ENCODE measurements at places on chromosomes 2 and 18.
A peak's percentile ranks its signal among the peaks of the same experiment; 100 is the strongest.

DNA sequence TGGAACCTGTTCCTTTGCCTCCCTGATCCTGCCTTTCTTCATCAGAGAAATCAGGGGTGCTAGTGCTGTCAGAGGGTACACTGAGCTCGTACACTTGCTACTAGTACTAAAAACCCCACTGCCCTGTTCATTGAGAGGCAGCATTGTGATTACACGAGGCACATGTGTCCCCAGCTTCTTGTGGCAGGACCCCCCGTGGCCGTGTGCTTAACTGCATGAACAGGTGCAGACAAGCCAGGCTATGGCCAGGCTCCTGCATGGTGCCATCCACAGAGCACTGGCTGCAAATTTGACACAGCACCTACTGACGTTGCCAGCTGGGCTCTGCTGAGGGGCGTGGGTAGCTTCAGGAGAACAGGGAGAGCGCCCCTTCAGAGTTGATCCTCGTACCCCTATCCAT lies 248.4 kb downstream of the GLI2 start:
- no peak for DNase-seq

- no peak for DNase-seq
Observed at GRCh38 chr2:240125742-240126141, 10.4 kb downstream of the COPS9 start.

GRCh38 chr18:31700990-31701389 lies 16.6 kb upstream of the B4GALT6 start:
- DNase-seq: no peak

- no peak for DNase-seq
Observed at GRCh38 chr2:233487748-233488345, 78.7 kb downstream of the USP40 start.

- no peak for DNase-seq
Observed at GRCh38 chr2:10800163-10800562, 12.4 kb downstream of the PDIA6 start.

- DNase-seq: peak; percentile 4
Observed at GRCh38 chr18:5894611-5895298, 567 bp downstream of the TMEM200C start.

DNA sequence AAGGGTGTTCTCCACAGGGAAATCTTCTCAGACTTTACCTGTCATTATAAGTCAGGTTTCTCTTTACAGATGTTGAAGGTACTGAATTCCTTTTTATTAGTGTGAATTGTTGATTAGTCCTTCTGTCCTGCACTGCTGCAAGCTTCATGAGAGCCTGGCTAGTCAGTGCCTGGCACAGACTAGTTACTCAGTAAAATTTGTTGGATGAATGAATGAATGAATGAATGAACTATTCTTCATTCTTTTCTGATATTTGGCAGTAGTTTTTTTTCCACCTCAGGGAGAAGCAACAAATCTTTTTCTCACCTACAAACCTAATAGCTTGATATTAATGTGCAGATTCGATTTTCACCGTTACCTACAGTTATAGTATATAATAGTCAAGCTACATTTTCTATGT lies 64.3 kb downstream of the ACVR2A start:
- no peak for DNase-seq

GRCh38 chr18:40006634-40007033 lies 1948.4 kb upstream of the PIK3C3 start:
- no peak for DNase-seq

- no peak for DNase-seq
Observed at GRCh38 chr2:181677912-181678586, 2.3 kb downstream of the NEUROD1 start.

- no peak for DNase-seq
Observed at GRCh38 chr2:107068069-107068916, 182.3 kb upstream of the ST6GAL2 start.

GRCh38 chr18:69580107-69580506 lies 179.4 kb downstream of the DOK6 start:
- DNase-seq: no peak

GRCh38 chr2:6381326-6381725 lies 484.4 kb downstream of the CMPK2 start:
- DNase-seq: no peak

GRCh38 chr2:231016566-231017230 lies 20.6 kb upstream of the C2orf72 start:
- DNase-seq: no peak

- DNase-seq: no peak
Observed at GRCh38 chr2:156476021-156476849, 40.1 kb downstream of the GPD2 start.

GRCh38 chr18:48992791-48993555 lies 42.2 kb upstream of the SMAD7 start:
- DNase-seq: no peak

- no peak for DNase-seq
Observed at GRCh38 chr2:136990316-136990715, 225.0 kb downstream of the THSD7B start.

- no peak for DNase-seq
Observed at GRCh38 chr2:150617351-150617978, 130.0 kb upstream of the RND3 start.

DNA sequence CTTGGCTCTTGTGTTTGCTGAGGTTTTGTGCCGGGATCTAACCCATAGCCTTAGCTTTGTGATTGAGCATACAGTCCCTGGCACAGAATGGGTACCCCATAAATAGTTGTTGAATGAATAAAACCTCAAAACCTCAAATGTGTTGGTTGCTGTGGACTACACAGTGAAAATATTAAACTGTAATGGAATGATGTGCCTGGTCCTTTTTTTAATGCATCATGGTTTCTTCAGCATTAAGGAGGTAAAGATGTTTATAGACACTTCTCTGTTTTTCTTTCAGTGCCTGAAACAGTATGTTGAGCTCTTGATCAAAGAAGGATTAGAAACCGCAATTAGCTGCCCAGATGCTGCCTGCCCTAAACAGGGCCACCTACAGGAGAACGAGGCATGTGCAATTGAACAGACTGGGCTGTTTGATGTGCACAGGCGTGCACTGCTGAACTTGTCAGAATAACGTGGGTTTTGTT lies 97.0 kb downstream of the RNF144A start:
- DNase-seq: no peak

DNA sequence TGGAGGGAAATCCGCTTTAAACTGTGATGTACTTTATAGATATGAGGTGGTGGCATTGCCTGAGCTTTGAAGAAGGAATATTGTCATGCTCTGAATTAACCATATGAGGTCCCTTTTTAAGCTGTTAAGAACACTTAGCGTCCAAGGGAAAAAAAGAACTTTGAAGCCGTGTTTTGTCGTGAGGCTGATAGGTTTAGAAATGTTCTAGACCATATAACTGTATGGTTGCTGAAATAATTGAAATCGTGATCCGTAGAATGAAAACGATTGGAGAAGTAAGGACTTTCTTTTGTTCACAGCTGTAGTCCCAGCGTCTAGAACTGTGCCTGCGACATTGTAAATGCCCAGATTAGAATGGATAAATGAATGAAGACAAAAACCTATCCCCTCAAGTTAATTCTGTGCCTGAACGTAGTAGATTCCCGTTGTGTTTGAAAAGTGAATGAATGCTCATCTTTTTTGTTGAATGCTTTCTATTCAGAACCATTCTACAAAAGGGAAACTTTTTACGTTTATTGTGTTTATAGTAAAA lies 1.5 kb downstream of the SMCHD1 start:
- DNase-seq: no peak

DNA sequence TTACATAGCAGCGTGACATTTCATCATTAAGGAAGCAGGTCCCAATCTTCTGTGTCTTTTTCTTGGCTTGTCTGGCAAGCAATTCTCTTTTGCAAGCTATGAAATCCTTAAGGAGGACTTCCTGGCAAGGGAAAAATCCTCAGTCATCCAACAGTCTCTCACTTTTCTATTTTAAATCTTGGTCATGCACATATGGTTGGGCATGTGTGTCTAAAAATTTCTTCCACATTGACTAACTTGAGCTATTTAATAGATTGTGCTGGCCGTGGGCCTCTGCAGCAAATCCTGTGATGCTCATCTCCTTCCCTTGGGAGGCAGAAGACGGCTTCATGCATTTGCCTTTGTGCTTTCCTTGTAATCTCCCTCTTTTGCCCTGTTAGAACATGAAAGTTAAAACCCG lies 634.3 kb upstream of the FANCL start:
- no peak for DNase-seq

DNA sequence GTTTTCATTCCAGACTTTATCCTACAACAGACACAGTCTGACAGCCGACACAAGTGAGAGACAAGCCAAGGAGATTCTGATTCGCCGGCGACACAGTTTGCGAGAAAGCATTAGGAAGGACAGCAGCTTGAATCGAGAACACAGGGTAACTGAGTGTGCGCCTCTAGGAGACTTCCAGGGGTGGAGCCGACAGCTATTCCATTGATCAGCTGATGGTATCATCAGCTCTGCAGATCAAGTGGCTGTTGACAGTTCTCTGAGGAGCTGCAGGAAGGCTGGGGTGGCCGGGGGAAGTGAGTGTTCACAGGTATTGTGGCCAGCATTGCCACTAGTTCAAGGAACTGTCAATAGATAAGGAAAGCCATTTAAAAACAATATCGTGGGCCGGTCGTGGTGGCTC lies 57.3 kb upstream of the TMEM182 start:
- DNase-seq: no peak

- DNase-seq: no peak
Observed at GRCh38 chr2:207139552-207139951, 26.2 kb downstream of the KLF7 start.

DNA sequence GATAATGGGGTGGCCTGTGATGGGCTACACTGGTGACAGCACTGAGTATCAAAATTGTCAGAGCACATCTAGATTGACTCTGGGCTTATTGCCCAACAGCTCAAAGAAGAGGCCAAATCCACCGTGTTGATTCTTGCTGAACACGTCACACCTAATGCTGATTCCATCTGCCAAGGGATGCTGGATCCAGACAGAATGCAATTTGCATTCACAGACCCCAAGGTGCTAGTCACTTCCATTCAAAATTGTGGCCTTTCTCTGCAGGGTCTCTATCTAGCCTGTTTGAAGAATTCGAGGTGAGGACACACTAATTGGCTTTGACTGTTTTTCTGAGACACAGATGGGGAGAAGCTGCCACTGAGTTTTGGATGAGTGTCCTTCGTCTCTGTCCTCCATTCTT lies 13.5 kb upstream of the GPR39 start:
- no peak for DNase-seq

DNA sequence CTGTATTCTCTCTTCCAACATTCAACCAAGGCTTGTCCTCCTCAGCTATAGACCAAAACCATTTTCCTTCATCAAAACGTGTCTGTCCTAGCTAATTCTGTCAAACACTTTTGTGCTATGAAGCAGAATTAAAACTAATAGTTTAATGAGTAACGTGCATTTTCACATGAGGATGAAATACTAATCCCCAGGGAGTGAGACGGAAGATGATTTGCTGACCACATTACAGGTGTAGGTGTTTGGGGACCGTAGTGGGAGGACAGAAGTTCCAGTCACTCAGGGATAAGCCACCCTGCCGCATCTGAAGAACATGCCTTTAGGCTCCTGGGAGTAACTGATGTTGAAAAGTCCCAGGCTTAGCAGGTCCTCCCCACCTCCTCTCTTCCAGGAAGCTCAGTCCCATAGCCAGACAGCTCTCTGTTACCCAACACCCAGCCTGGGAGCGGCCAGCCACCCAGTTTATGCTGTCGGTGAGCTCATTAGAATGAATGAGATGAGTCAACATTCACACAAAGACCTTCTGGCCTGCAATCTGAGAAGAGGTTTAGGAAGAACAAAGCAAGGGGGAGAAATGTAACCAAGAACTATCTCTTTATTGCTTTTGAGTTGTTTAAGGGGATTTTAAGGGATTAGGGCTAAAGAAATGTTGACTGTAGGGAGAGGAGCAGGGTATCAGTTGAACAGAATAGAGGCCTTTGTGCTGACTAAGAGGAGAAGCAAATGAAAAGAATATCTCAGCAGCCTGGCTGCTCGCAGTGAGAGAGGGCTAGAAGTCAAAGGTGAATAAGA lies 122.5 kb downstream of the FOXI3 start:
- no peak for DNase-seq

Data from caudate nucleus (tissue), 63 donors.